HL-60 (cell line): ENCODE measurements at places on chromosomes 13 and 19.

DNA sequence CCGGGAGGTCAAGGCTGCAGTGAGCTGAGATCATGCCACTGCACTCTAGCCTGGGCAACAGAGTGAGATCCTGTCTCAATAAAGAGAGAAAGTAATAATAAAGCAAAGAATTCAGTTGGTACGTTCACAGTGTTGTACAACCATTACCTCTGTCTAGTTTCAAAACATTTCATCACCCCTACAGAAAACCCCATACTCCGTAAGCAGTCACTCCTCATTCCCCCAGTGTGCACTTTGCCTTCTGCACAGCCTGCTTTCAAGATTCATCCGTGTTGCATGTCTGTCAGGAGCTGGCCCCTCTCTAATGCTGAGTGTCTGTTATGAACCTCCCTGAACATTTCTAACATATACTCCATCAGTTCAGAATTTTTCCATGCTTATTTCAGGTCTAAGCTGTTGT lies 9.4 kb downstream of the POLD1 start:
- no peak for DNase-seq

GRCh38 chr19:16772841-16773240 lies 53.2 kb downstream of the NWD1 start:
- DNase-seq, result no peak

GRCh38 chr19:45147835-45148676 lies 12.7 kb downstream of the NKPD1 start:
- no peak for DNase-seq

DNA sequence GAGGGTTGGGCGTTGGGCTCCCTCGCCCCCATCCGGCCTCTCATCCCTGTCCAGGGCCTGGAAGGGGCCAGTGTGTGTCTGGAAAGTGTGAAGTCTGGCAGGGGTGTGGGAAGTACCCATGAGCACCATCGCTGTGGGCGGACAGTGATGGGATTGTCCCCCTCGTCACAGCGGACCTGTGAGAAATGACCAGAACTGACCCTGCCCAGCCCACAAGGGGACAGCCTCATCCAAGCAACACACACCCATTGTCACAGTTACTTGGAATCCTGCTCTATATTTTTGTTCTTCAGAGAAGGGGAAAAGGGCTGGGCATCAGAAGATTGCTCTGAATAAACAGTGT lies 18.6 kb downstream of the MCF2L start:
- no peak for DNase-seq

- no peak for DNase-seq
Observed at GRCh38 chr13:30113551-30113950, 193.8 kb downstream of the KATNAL1 start.

DNA sequence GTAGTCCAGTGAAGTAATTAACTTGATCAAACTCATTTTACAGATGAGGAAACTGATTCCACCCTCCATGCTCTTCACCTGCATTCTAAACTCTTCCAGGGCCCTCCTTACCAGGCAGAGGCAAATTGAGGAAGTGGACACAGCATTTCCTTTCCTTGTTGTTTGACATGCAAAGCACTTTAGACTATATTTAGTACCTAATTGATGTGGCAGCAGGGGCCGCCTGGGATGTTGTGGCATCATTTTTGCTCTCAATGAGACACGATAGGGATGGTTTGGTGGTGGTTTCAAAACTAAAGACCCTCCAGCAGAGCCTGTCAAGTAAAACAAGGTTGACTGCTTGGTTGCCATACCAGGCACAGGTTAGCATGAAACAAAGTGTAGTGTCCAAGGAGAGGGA lies 7.9 kb downstream of the SIPA1L3 start:
- no peak for DNase-seq

DNA sequence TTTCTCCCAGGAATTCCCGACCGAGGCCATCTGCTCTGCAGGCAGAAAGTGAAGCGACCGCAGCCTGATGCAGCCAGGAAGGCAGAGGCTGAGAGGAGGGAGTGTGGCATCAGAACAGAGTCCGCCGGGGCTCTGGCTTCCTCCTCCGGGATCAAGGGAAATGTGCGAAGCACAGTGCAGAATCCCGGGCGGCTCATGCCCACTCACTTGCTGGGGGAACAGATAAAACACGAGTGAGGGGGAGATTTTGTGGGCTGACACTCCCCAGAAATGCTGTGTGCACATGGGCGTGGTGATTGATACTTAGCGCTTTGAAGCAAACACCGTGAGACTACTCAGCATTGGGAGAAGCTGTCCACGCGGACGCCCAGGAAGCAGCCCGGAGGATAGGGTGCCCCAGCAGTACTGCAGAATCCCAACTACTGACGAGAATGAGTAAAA lies 75.3 kb upstream of the POMP start:
- DNase-seq, result no peak

GRCh38 chr19:1942078-1942933 lies 1.3 kb downstream of the CSNK1G2 start:
- peak; percentile 87 for DNase-seq

GRCh38 chr19:17246681-17247425 lies 1.1 kb upstream of the NR2F6 start:
- no peak for DNase-seq

DNA sequence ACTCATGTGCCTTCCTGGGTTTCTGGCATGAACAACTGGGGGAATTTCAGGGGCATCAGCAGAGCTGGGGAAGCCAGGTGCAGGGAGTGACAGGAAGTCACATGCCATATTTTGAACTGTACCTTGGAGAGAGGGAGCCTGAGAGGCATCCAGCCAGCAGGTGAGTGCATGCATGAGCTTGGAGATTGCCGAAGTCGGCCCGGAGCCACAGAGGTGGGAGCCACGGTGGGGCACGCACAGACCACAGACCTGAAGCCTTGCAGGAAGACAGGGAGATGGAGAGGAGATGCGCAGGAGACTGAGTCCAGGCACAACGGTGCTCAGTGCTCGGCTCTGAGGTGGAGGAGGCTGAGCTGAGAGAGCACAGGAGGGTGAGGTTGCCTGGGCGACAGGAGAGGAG lies 55.1 kb downstream of the CDADC1 start:
- DNase-seq, result no peak

DNA sequence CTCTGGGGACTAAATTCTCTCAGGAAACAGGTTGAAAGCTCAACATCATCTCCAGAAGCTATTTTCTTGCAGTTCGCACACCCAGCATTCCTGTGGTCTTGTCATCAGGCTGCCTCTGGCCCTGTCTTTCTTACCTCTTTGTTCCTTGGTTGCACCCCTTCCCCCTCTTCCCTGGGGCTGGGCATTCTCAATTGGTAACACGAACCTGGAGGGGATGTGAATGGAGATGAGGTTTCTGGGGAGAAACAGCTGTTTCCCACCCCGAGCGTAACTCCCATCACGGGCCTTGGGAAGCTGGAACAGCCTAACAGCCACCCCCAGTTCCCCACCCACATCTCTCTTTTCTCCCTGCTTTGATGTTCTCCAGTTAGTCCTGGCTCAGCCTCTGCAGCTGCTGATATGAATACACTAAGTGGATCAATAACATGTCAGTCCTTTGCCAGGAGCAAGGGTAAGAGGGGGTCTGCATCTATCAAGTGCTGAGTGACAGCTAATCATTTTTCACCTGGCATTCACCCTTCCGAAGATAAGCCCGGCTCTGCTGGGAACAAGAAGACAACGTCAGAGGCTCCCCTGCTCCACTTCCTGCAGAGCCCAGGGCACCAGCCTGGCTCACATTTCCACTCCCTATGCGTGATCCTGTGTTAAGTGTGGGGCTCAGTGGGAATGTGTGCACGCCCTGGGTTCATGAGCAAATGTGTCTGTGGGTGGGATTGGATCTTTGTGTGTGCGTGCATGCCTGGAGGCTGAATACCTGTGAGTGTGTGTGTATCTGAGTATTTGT lies 74.0 kb upstream of the KCTD15 start:
- DNase-seq, result no peak

DNA sequence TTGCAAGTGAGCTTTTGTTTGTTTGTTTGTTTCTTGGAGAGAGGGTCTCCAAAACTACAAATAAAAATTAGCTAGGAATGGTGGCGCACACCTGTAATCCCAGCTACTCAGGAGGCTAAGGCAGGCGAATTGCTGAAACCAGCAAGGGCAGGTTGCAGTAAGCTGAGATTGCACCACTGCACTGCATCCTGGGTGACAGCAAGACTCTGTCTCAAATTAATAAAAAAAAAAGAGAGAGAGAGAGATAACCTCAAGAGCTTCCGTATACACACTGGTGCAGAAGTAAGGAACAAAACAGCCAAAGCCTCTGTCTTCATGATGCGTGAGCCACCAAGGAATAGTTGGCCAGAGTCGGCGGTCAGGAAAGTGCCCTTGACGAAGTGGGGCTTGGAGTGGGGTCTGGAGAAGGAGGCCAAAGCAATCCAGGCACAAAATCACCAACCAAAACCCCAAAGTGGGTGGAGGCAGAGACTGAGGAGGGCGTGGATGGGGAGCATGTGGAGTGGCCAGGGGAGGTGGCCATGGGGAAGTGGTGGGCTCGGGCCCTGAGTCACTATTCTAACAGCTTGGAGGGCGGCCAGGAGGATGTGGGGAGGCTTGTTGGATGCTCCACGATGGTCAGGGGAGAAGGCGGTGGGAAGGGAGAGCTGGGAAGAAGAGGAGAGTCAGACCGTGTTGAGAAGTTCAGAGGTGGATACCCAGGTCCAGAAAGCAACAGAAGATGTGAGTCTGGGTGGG lies 21.2 kb upstream of the TOMM40 start:
- DNase-seq, result peak; percentile 75

GRCh38 chr13:99087954-99088491 lies 110.2 kb upstream of the DOCK9 start:
- no peak for DNase-seq

DNA sequence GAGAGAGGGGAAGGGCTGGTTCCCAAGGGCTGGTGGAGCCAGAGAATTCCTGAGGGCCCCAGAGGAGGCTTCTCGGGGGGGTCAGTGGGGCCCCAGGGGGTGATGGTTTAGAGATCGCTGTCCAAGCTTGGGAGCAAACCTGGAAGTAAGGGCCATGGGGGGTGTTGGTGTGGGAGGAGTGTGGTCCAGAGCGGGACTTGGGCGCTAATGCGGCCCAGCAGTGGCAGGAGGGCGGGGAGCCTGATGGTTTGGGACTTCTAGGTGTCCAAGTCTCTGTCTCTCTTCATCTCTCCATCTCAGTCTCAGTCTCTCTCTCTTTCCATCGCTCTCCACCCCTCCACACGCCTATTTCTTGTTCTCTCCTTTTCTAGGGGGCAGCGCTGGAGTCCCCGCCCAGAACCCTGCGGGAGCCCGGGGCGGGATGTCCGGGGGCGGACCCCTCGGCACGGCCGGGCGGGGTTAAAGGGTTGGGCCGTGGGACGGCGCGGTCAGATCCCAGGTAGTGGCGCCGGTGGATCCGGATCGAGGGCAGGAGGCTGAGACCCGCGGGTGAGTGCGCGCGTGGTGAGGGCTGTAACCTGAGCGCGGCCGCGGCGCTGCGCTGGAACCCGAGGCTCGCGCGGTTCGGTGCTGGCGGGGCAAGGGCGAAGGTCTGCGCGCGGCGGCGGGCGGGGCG lies at the start of gene CYP4F22:
Gene CYP4F22, plus strand, starts transcription at position 491 of the 676 bp plus-strand sequence. CDS start 16,812 bp downstream, outside the sequence.
- DNase-seq, result no peak

GRCh38 chr13:31923134-31923763 lies 108.3 kb upstream of the FRY start:
- no peak for DNase-seq

DNA sequence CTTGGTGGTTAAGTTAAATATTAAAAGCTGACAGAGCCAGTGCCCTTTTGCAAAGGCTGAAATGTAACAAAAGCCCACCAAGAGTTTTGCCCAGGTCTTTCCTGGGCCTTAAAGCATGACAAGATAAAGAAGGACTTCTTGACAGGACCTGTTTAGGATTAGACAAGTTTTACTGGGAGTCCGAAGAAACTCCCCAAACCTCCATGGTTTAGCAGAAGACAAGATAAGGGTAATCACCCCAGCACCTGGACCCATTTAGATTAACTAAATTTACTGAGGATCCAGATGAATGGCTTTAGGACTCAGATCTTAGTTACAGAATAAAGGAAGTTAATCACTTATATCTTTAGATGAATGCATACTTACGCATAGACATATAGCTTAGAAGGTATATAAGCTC lies 14.8 kb upstream of the UFM1 start:
- no peak for DNase-seq

- no peak for DNase-seq
Observed at GRCh38 chr19:33375156-33375836, 1.8 kb downstream of the CEBPG start.

GRCh38 chr13:106575896-106576295 lies 8.0 kb upstream of the ARGLU1 start:
- no peak for DNase-seq

GRCh38 chr19:46355234-46356148 lies 8.6 kb downstream of the PPP5C start:
- DNase-seq, result no peak

GRCh38 chr19:14167576-14168138 lies 31.3 kb upstream of the ASF1B start:
- no peak for DNase-seq

GRCh38 chr13:80054806-80055205 lies 286.1 kb downstream of the SPRY2 start:
- no peak for DNase-seq

DNA sequence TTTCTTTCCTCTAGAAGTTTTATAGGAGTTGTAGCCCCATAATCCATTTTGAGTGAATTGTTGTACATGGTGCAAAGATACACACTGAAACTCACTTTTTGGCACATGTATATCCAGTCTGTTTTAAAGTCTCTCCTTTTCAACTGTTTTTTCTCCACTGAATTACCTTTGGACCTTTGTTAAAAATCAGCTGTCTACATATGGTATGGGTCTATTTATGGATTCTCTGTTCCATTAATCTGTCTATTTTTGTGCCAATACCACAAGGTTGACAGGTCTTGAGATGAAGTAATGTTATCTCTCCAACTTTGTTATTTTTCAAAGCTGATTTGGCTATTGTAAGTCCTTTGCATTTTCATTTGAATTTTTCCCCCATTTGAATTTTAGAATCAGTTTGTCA lies 4.7 kb downstream of the HNRNPA1L2 start:
- no peak for DNase-seq

- DNase-seq, result no peak
Observed at GRCh38 chr13:108220041-108220440, 1.8 kb downstream of the ABHD13 start.

DNA sequence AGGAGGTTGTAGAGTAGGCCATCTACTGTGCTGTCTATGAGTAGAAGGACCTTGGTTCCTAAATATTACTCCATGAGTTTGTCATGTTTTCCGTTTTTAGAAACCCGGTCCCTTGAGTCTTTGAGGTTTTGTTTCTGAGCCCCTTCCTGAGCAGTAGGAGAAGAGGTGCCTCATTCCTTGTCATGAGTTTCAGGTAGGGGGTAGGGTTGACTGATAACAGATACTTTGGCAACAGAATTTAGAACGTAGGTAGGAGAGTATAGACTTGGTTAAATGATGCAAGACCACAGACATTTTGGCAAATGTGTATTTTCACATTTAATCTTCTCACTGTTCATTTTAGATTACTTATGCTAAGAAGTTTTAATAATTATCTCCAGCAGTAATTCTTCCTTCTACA lies 24.6 kb downstream of the LMO7 start:
- no peak for DNase-seq

GRCh38 chr13:99135591-99135990 lies 65.1 kb upstream of the UBAC2 start:
- no peak for DNase-seq

GRCh38 chr13:109412283-109412901 lies 374.0 kb downstream of the IRS2 start:
- DNase-seq, result no peak
